Suprapubic skin (tissue), 4 donors: ENCODE measurements at places on chromosomes 6 and 20. TPM values are rescaled to one million over a fixed set of nuclear protein-coding genes. Genes with fewer than 3 reads are reported as not detected.

- no peak for DNase-seq
Observed at GRCh38 chr6:7881765-7882500, 28.7 kb downstream of the TXNDC5 start.

DNA sequence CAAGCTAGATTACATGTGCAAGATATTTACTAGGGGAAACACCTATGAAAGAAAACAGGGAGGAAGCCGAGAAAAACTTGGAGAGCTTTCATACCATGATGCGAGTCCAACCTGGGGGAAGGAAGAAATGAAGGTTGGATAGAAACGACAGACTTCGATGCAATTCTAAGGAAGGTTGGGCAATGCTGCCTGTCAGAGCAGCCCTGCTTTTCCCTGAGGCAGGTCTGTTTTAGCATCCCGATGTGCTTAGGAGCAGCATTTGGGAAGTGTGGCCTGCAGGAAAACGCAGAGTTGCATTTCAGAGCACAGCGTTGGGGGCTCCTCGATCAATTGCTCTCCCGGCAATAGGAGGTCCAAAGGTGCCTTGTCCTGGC lies 91.9 kb upstream of the DTNBP1 start:
- no peak for DNase-seq

- no peak for DNase-seq
Observed at GRCh38 chr6:160379466-160379865, 31.3 kb downstream of the SLC22A3 start.

DNA sequence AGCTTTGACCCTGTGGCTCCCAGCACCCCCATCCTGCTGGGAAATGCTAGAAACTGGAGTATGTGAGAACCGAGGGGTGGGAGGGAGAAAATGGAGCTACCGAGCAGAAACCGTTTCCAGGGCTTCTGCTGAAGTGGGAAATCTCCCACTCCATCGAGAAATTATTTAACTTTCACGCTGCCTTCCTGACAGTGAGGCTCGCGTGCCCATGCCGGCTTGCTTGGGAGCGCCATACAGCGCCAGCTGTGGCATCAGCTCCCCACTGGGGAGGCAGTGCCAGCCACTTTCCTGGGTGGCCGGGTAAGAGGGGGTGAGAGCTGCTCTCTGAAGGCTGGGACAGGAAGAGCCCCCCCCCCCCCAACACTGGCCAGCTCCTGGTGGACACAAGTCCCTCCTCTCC lies 268.9 kb downstream of the TAF4 start:
- DNase-seq: no peak

- no peak for DNase-seq
Observed at GRCh38 chr6:158512809-158513208, 47.1 kb upstream of the TMEM181 start.

GSTA2 gene
- total RNA-seq: not detected

GRCh38 chr6:128487055-128487454 lies 33.3 kb downstream of the PTPRK start:
- no peak for DNase-seq
